ENCODE measurements at places on chromosomes 13 and 19.

- no peak for DNase-seq
Measured at GRCh38 chr13:60090574-60090973, 73.2 kb downstream of the DIAPH3 start.

- no peak for DNase-seq
Measured at GRCh38 chr13:28582225-28582891, 76.6 kb upstream of the POMP start.

DNA sequence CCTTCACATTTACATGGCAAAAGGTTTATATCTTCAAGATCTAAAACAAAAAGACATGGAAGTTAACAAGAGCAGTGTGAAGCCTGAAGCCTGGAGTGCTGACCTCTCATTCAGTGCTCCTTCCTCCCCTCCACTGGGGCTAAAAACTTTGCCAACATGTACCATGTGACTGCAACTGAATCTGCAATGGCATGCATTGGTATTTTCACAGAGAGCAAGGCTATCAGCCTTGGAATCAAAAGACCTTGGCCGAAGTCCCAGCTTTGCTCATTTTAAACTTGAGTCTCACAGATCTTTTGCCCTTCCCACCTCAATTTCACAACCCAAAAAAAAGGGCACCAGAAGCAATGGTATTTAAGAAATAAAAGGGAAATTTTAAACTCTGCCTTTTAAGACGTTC, 325.1 kb downstream of the DCT start:
- DNase-seq: peak; percentile 36

DNA sequence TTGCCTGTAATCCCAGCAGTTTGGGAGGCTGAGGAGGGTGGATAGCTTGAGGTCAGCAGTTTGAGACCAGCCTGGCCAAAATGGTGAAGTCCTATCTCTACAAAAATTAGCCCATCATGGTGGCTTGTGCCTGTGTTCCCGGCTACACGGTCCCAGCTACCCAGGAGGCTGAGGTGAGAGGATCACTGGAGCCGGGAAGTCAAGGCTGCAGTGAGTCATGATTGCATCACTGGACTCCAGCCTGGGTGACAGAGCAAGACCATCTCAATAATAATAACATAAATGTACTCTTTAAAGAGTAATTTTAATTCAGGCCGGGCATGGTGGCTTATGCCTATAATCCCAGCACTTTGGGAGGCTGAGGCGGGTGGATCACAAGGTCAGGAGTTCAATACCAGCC, 38.7 kb downstream of the SKA3 start:
- peak; percentile 73 for DNase-seq

GRCh38 chr19:49327878-49328544, 3.0 kb upstream of the SLC6A16 start:
- peak; percentile 30 for DNase-seq

GRCh38 chr19:48121909-48122371, 11.3 kb upstream of the PLA2G4C start:
- peak; percentile 58 for DNase-seq

- peak; percentile 77 for DNase-seq
Measured at GRCh38 chr19:3132971-3133792, 2.7 kb upstream of the GNA15 start.

DNA sequence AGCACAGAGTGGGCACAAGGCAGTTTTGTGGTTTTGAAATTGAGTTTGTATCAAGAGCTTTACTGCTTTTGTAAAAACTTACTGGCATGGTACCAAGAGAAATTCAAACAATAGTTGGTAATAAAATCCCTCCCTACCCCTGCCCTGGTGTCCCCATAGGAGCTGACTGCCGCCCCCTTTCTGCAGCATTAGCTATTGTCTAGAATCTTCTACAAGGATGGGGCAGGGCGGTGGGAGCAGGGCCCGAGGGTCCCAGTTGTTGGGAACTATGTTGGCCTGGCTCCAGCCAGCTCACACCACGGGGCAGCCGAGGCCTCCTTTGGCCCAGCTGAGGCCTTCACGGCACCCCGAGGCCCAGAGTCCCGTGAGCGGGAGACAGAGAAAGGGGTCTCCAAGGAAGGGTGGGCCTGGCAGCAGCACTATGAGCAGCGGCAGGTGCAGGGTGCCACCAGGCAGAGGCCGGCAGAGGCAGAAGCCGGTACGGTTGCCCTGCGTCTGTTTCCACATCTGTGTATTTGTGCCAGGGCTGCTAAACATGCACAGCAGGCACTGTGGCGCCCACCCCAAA, 57.9 kb downstream of the KDM4B start:
- no peak for DNase-seq

- DNase-seq: no peak
Measured at GRCh38 chr13:24927810-24928404, 163.9 kb downstream of the RNF17 start.

DNA sequence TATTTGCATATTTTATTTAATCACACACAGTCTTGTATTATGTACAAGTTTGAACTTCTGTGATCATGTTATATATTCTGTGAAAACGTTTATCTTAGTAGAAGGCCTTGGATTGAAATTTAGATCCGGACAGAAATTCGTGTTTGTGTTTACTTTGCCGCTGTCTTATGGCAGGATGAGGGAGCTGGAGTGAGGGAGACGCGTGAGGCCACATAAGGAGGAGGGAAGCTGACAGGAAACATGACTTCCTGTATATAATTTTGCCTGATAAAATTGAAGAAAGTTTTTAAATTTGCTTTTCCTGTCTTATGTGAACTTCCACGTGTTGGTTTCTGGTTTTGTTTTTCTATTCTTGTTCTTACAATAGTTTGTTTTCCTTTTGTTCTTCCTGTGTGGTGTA, 200.2 kb downstream of the MTUS2 start:
- no peak for DNase-seq

DNA sequence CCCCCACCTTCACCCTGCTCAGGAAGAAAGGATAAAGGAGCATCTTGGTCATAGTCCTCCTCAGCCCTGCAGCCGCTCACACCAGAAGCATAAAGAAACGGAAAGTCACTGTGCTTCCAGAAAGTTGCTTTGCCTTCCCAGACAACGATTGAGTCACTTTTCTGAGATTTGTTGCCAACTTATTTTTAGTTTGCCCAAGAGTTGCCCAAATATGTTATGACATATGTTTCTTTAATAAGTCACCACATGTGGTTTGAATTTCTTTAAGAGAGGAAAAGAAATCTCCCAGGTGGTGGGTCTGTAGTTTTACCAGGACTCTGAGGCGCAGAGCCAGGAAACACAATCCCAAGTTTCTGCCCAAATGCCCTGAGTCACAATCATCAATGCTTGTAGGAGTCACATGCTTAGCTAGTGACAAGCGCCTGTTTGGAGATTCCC, 63.4 kb upstream of the LRCH1 start:
- DNase-seq: peak; percentile 85

- DNase-seq: no peak
Measured at GRCh38 chr19:43797118-43797517, 5.1 kb downstream of the LYPD5 start.

DNA sequence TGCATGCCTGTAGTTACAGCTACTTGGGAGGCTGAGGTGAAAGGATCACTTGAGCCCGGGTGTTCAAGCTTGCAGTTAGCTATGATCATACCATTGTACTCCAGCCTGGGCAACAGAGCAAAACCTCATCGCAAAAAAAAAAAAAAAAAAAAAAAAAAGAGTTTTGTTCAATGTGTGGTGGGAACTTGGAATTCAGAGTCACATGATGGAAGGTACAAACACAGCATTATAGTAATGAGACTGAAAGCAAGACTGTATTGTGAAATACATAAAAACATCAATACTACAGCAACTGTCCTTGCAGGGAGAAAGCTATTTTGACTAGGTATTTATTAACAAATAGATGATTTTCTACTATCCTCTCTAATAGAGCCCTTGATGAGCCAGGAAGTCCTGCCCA, 393.2 kb downstream of the DLEU7 start:
- no peak for DNase-seq

DNA sequence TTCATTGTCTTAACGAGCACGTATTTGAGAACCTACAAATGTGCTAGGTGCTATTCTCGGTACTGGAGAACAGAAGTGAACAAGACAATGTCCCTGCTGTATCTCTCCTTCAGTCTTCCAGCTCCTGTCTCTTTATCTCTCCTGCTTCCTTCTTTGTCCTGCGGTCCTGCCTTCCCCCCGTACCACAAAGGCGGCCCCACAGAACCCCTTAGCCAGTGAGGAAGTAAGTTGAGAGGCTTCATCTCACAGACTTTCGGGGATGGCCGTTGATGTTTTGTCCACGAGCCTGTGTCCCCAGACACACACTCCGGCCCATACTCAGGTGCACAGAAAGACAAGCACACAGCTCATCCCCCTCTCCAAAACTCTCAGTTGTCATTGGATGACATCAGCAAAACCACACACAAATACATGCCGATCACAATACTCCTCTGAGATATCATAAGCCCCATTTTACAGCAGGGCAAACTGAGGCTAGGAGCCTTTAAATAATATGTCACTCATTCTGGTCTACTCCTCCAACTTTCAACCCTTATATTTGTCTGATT, 507 bp upstream of the SWSAP1 start:
- DNase-seq: no peak

GRCh38 chr13:50572129-50572528, 271.4 kb downstream of the DLEU7 start:
- no peak for DNase-seq

GRCh38 chr13:31074756-31075155, 86.9 kb downstream of the HSPH1 start:
- DNase-seq: no peak

- no peak for DNase-seq
Measured at GRCh38 chr13:47168618-47169017, 271.8 kb upstream of the HTR2A start.

DNA sequence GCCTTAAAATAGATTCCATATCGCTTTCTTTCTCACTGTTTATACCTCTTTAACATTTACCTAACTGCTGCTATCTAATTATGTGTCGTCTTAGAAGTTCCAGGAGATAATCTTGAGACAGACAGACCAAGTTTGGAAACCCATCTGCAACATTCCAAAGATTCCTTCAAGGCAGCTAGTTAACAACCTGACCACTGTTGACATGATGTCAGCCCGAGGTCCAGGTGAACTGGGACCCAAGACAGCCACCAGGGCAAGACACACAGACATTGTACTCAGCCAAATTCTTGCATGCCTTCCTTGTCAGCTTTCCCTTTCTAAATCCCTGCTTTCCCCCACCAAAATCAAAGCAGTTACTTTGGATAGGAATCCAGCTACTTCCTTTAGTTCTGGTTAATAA, 1476.5 kb upstream of the PRR20A start:
- DNase-seq: no peak

DNA sequence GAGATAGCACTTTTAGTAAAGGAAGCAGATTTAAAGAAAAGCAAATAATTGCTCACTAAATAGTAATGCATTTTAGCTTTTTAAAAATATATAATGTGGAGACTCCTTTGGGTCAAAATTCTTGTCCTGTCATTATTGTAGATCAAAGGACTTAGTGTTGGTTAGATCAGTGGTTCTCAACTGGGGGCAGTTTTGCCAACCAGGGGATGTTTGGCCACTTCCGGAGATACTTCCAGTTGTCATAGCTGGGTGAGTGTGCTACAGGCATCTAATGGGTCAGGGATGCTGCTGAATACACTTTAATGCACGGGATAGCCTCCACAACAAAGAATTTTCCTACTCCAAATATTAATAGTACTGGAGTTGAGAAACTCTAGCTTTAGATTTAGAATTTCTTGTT, 126.8 kb downstream of the LMO7 start:
- DNase-seq: no peak

GRCh38 chr13:30334663-30335386, 27.5 kb upstream of the KATNAL1 start:
- DNase-seq: no peak
